ENCODE measurements at places on chromosomes 4 and X.

GRCh38 chr4:172514801-172515200 lies 653.8 kb upstream of the GALNT7 start:
- no peak for DNase-seq

DNA sequence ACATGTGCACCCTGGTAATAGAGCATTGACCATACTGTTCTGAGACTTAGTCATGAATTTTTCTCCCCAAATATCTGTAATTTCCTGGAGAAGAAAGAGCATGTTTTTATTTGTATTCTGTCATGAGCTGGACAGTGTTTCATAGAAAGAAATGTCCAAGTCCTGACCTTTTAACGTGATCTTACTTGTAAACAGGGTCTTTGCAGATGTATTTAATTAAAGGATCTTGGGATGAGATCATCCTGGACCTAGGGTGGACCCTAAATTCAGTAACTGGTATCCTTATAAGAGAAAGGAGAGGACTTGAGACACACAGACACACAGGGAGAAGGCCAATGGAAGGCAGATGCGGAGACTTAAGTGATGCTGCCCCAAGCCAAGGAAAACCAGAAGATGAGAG lies 3.6 kb downstream of the ADGRA3 start:
- no peak for DNase-seq

GRCh38 chrX:50003467-50003866 lies 81.1 kb downstream of the CLCN5 start:
- DNase-seq, result no peak

- no peak for DNase-seq
These were observed 508.7 kb upstream of the HTR2C start for GRCh38 chrX:114075073-114075673.

- DNase-seq, result no peak
These were observed 64.8 kb upstream of the NR0B1 start for GRCh38 chrX:30373951-30374350.

- no peak for DNase-seq
These were observed 34.4 kb downstream of the INTU start for GRCh38 chr4:127667116-127667515.

GRCh38 chrX:32495855-32496254 lies 715.5 kb downstream of the DMD start:
- DNase-seq, result no peak

DNA sequence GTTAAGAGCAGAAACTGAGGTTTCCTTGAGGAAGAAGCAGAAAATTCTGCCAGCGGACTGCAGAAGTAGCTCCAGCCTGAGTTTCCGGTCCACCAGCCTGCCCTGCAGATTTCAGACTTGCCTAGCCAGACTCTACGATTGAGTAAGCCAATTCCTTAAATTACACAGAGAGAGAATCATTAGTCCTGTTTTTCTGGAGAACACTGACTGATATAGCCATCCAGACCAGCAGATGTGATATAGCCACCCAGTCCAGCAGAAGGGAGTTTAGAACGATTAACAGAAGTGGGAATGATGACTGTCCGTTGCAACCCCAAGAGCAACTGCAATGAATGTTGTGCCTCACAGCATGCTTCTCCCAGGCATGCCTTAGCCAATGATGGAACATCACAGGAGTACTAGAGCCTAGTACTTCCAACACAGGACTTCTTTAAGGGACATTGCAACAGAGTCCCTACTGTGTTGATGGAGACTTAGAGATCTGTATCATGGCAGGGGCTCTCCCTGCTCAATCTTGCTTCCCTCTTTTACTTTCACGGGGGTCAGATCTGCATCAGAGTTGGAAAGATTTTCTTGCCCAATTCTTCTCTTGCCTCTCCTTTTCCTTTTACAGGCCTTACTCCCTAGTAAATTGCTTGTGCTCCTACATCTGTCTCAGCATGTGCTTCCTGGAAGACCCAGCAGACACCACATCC lies 264.6 kb upstream of the CLNK start:
- no peak for DNase-seq
